Osteoblast (primary cell): ENCODE measurements at places on chromosomes 6 and 20. TPM values are rescaled to one million over a fixed set of nuclear protein-coding genes. Genes with fewer than 3 reads are reported as not detected.

The SLC22A1 gene
- 0.72 and 1.2 TPM in 2 replicates for total RNA-seq

The SNAI1 gene
- 1.8 and 2.1 TPM in 2 replicates for total RNA-seq

The GTSF1L gene
- not detected in 2 replicates for total RNA-seq

The HSPA12B gene
- not detected in 2 replicates for total RNA-seq

The SLC16A10 gene
- total RNA-seq: under 0.01 TPM in 1 of 2 replicates, not detected in the other

The FGD2 gene
- under 0.01 TPM in 2 replicates for total RNA-seq

The BMP6 gene
- 0.59 and 0.72 TPM in 2 replicates for total RNA-seq

The ZC3H12D gene
- total RNA-seq: under 0.01 and 0.29 TPM in 2 replicates

The ZNF391 gene
- 2.5 and 4.1 TPM in 2 replicates for total RNA-seq

The LY86 gene
- total RNA-seq: not detected in 2 replicates

The SLC17A2 gene
- not detected in 2 replicates for total RNA-seq

The SESN1 gene
- 26.1 and 30.4 TPM in 2 replicates for total RNA-seq

The SASH1 gene
- 61.0 and 71.7 TPM in 2 replicates for total RNA-seq

The PARD6B gene
- 0.72 and 0.88 TPM in 2 replicates for total RNA-seq

The HAO1 gene
- not detected in 2 replicates for total RNA-seq

The EEF1A2 gene
- total RNA-seq: not detected in 2 replicates

The QKI gene
- 205 and 212 TPM in 2 replicates for total RNA-seq

The PTPRT gene
- not detected in 2 replicates for total RNA-seq

The SNAP91 gene
- total RNA-seq: 0.59 and 0.72 TPM in 2 replicates

The NR2E1 gene
- not detected in 2 replicates for total RNA-seq

The TRERF1 gene
- 3.8 and 4.7 TPM in 2 replicates for total RNA-seq

The HUS1B gene
- 0.59 and 0.72 TPM in 2 replicates for total RNA-seq

The SLC26A8 gene
- total RNA-seq: under 0.01 TPM in 1 of 2 replicates, not detected in the other

The CLVS2 gene
- total RNA-seq: not detected in 2 replicates

The BTN1A1 gene
- under 0.01 TPM in 2 replicates for total RNA-seq

The FABP7 gene
- not detected in 2 replicates for total RNA-seq
